Gastrocnemius medialis (tissue), 4 donors: ENCODE measurements at places on chromosomes 16 and 17.

DNA sequence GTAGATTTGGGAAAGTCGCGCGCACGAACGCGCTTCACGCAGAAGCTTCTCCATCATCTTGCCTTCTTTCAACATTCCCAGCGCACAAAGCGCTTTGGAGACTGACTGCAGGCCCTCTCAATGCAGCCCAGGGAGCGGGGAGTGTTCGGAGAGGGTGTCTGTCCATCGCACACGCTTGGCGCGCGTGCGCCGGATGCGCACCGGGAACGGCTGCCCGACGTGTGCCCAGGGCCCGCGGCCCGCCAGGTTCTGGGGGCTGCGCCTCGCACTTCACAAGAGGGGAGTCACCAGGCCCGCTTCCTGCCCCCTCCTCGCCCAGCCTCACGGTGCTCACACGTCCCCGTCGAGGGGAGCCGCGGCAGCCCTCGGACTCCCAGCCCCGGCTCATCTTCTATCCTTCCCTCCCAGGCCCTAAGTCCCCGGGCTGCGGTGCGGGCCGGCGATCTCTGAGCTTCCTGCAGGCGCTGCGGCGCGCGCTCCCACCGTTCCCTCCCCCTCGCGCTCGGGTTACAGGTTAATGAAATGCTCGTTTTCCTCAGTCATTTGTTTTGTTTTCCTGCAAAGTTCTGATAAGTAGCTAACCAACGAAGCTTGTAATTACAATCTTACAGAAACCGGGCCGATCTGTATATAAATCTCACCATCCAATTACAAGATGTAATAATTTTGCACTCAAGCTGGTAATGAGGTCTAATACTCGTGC is 2.8 kb upstream of the IRX3 start:
- no peak for DNase-seq

DNA sequence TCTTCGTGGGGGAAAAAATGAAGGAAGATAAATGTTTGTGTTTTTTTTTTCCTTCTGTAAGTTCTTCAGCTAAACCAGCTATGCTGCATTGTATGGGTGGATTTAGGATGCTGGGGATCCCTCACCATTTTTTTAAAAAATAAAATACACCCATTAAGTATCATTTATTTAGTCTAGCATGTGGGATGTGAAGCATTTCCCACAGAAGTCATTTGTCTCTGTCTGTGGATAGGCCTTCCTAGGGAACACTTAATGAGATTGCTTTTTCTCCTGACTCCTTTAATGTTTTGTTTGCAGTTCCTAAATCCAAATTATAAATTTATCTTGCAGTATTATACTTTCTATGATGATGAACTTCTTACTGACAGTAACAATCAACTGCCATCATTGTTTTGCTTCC is 146.7 kb downstream of the PPM1E start:
- DNase-seq: no peak

DNA sequence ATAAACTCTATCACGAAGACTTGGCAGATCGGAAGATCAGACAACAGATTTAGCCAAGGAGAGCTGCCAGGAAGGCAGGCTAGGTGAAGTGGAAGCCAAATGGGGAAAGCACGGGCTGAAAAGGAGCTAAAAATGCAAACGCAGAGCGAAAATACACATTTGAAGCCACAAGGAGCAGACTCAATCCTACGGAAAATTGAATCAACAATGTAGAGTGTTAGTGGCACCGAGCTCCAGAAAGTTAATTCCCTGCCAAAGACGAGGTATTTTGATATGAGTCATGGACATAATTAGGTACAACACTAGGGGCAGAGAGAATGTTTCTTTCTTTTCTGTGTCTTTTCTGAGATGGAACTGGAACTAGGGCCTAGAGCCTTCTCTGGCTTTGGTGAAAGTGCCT is 20.7 kb downstream of the GSG1L start:
- no peak for DNase-seq

GRCh38 chr16:11557801-11558200 is 28.9 kb downstream of the LITAF start:
- no peak for DNase-seq

GRCh38 chr17:31491376-31492131 is 100.1 kb downstream of the RAB11FIP4 start:
- DNase-seq: no peak

DNA sequence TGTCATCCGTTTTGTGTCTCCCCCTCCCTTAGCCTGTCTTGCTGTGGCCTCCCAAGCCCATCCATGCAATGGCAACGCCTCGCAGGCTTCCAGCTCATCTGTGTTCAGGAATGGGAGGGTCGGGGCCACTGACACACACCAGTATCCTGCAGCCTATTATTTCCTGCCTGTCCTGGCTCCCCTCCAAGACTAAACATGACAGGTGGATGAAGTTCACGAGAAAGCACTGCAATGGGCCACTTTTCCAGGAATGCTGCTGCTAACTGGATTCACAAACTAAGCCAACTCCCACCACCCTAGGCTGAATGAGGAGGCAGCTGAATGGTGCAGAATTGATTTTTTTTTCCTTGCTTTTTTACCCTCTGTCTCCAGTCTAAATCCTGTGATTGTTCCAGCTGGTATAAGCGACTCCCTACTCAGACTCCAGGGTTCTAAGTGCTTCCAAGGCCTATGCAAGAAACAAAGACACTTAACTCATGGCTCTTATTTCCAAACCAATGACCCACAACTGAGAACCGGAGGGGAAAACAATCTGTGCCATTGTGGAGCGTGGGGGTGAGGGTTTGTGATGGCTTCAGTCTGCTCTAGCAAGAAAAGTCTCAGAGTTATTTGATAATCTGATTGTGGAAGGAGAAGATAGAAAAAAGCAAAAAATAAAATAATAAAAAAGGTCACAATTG is 23.3 kb downstream of the TMEM100 start:
- DNase-seq: no peak

- no peak for DNase-seq
Observed at GRCh38 chr17:82470065-82470464, 11.5 kb downstream of the NARF start.

- DNase-seq: no peak
Observed at GRCh38 chr17:64497565-64498035, 746 bp upstream of the POLG2 start.

- DNase-seq: no peak
Observed at GRCh38 chr17:34370997-34371395, 8.0 kb upstream of the CCL1 start.

GRCh38 chr16:68764862-68765261 is 27.8 kb downstream of the CDH1 start:
- DNase-seq: no peak

GRCh38 chr17:27326051-27326450 is 32.1 kb downstream of the WSB1 start:
- no peak for DNase-seq

GRCh38 chr16:55302635-55303034 is 21.4 kb upstream of the IRX6 start:
- no peak for DNase-seq
